Stimulated activated CD8-positive, alpha-beta memory T cell treated with anti-CD3 and anti-CD28 coated beads, Interleukin-4, amount 100 ng/mL, for 48 hours (primary cell): ENCODE measurements at places on chromosomes 3 and 15.
A peak's percentile ranks its signal among the peaks of the same experiment; 100 is the strongest.

GRCh38 chr3:124777762-124778470, 47.7 kb downstream of the UMPS start:
- no peak for DNase-seq

DNA sequence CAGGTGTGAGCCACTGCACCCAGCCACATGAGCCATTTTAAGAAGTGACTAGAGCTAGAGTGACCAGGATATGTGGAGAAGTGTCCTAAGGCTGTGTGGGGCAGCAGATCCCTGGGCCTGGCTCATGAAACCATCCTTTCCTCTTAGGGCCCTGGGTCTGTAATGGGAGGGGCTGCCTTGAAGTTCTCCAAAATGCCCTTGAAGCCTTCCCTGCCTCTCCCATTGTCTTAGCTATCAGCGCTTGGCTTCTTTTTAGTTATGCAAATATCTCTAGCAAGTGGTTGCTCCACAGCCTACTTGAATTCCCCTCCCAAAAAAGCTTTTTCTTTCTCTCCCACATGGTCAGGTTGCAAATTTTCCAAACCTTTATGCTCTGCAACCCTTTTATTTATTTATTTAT, 112.4 kb upstream of the SPATA16 start:
- DNase-seq: no peak

DNA sequence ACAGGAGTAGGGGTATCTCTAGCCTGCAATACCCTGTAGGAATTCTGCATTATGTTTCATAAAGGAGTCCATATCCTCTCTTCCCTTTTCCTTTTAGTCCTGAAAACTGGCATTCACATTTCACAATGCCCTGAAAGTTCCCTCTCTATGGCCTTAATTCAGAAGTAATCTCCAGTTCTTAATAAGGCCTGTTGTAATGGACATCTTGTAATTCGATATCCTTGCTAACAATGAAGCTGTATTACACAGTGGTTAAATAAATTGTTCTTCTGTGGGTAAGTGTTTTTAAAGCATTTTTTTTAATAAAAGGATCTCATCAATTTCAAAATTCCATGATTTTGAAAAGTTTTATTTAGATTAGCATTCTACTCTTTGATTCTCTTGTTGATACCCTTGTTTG, 34.3 kb upstream of the NEO1 start:
- DNase-seq: no peak

- DNase-seq: no peak
Measured at GRCh38 chr3:179299316-179299715, 23.5 kb upstream of the ZNF639 start.

DNA sequence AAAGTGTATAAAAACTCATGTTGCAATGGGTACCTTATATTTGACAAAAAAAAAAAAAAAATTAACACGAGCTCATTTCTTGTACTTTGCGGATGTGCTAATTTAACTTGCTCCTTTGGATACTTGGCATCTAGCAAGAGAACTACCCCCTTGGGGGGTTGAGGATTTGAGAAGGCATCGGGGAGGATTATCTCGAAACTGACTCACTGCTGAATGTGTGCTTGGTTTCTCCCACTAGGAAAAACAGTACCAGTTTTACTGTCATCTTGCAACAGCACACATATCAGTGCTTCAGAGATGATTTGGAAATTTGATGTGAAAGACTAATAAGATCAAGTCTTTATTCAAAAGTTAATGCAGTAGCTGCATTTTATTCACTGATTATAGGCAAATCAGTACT, 891 bp downstream of the EXOG start:
- no peak for DNase-seq

GRCh38 chr15:52368402-52368801, 72.8 kb upstream of the MYO5C start:
- no peak for DNase-seq

DNA sequence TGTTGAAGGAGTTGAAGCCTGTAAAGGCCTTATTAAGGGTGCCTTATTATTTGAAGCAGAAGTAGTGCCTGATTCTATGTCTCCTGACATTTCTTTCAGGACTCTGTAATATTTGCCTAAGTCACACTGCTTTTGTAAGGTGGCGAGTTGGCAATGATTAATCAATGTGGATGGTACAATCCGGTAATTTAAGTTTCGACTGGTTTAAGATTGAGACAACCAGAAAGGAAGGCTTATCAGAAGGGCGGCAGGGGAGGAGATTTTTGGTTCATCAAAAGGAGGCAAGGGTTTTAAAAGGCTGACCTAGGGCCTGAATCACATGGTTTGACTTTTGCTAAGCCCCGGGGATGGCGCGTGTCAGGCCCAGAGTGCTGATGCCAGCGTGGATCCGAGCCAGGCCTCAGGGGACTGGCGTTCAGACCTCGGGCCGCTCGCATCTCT, 830 bp upstream of the RNF13 start:
- no peak for DNase-seq

GRCh38 chr15:98943051-98943508, 64.5 kb downstream of the PGPEP1L start:
- no peak for DNase-seq

DNA sequence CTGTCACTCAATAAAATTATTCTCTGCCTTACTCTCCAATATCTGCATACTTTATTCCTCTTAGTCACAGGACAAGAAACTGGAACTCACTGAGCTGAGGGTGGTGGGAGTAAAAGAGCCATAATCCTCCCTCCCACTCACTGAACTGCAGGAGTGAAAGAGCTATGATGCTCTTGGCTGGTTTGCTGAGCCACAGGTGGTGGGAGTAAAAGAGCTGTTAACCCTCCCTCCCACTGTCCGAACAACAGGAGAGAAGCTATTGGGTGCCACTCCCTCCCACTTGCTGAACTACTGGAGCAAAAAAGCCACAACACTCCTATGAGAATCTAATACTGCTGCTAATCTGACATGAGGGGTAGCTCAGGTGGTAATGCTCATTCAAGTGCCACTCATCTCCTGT, 391.0 kb downstream of the NSUN3 start:
- DNase-seq: no peak

DNA sequence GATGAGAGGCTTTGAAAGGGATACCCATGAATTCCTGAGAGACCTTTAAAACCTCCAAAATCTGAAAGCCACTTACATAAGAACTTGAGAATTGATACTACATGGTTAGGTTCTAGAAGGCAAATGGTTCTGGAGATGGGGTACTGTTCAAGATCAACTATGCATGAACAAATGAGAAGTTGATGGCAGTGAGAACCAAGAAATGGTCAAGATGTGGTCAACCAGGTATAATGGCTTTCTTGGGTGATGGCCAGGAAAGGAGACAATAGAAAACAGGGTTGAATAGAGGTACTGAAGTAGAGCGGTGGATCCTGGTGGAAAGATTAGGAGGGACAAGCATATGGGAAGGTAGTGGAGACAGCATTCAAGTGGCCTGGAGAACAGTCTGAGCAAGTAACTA, 200.4 kb downstream of the RBMS3 start:
- no peak for DNase-seq

- no peak for DNase-seq
Measured at GRCh38 chr15:80260551-80260950, 8.5 kb upstream of the CTXND1 start.

- DNase-seq: peak; percentile 66
Measured at GRCh38 chr3:38454884-38455638, 1.4 kb downstream of the ACVR2B start.

DNA sequence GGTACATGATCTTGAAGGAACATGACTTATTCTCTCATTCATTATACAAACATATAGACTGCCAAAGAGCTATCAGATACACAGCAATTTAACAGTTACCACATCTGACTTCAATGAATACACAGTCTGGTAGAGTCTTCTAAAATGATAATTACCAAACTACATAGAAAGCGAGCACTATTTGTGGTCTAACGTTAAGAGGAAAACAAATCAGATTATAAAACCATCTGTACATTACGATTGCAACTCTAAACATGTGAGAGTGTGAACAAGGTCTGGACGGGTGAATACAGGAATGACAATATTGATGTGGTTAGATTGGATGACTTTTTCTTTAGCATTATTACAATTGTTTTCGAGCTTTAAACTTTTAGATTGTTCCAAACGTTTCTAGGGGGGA, 16.3 kb downstream of the CX3CR1 start:
- DNase-seq: no peak

- no peak for DNase-seq
Measured at GRCh38 chr3:5011555-5012256, 32.5 kb downstream of the BHLHE40 start.

DNA sequence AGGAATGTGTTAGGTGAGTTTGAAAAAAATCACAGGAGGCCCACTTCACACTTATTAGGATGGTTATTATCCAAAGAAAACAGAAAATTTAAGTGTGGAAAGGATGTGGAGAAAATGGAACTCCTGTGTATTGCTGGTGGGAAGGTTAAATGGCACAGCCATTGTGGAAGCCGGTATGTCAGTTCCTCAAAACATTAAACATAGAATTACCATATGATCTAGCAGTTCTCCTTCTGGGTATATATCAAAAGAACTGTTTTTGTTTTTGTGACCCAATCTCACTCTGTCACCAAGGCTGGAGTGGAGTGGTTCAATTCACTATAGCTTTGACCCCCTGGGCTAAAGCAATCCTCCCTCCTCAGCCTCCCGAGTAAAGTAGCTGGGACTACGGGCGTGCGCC, 10.4 kb upstream of the ZFYVE19 start:
- DNase-seq: no peak

DNA sequence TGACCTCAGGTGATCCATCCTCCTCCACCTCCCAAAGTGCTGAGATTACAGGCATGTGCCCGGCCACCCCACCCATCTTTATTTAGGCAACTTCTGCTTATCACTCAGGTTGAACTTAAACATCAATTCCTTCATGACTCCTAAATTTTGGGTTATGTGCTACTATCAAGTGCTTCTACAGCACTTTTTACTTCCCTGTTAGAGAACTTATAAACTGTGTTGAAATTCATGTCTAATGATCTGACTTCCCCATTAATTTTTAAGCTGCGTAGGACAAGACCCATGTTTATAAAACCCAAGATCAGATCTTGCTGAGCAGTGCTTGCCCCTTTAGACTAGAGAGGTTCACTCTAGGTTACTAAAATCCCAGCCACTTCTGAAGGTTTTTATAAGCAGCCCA, 266.2 kb upstream of the TPRG1 start:
- DNase-seq: no peak

DNA sequence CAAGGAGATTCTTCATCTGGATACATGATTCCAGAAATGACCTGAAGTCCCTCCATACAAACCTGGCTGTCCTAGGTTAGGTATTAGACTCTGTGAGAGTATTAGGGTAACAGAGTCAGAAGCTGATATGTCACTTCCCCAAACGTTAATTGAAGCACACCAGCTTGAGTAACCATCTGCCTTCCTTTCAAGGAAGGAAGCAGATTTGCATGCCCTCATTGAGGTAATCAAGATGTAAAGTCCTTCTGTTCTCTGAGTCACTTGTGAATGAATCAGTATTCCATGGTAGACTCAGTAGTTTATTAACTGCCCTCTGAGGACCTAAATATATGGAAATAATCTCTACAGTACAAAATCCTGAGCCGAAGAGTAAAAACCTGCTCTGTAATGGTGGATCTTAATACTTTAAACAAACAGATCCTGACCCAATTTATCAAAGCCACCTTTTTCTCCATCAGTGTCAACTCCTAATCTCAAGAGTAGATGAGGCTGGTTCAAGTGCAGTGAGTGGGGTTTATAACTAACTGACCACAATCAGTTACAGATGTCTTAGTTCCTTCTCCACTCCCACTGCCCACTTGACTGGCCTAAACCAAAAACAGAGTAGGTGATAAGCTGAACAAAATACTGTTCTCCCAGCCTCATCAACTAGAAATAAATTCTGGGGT, 246.2 kb upstream of the CHRM5 start:
- no peak for DNase-seq

DNA sequence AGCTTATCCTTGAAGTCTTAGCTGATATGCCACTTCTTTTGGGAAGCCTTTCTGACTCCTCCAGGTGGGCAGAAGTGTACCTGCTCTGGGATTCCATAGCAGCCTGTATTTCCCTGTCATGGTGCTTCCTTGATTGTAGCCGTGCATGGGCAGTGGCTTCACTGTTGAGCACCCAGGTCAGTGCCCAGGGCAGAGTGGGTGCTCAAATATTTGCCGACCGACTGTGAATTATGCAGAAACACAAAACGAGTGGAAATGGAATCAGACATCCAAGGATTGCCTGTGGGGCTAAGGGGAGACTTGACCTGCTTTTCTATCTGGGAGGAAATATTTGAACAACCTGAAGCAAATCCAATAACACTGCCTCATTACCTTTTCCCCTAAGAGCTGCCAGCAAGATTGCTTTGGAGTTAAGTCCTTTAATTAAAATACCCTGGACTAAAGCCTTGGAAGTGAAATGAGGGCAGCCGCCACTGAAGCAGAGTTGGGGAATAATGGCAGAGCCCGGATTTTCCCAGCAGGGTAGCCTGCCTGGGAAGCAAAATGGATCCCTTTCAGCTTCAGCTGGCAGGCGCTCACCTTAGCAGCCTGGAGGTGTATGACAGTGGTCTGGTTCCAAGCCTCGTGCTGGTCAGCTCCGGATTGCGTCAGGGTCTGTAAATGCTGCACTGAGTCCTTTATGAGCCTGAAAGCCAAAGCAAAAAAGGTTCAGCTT, 14.9 kb downstream of the ACOX2 start:
- DNase-seq: no peak

- DNase-seq: no peak
Measured at GRCh38 chr3:55661571-55661970, 174.5 kb upstream of the WNT5A start.

DNA sequence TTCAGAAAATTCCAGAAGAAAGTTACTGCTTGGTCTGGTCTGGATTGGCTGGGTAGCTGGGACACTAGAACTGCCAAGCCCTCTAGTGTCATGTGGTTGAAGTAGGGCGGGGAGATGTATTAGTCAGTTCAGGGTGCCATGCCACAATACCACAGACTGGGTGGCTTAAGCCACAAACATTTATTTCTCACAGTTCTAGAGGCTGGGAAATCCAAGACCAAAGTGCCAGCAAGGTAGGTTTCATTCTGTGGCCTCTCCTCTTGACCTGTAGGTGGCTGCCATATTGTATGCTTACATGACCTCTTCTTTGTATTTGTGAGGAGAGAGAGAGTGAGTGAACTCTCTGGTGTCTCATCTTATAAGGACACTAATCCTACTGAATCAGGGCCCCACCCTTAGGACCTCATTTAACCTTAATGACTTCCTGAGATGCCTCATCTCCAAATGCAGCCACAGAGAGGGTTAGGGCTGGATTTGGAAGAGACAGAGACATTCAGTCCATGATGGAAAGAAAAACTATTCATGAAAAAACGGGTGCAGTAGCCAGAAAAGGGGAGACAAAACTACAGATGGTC, 18.1 kb upstream of the ZSCAN2 start:
- no peak for DNase-seq

DNA sequence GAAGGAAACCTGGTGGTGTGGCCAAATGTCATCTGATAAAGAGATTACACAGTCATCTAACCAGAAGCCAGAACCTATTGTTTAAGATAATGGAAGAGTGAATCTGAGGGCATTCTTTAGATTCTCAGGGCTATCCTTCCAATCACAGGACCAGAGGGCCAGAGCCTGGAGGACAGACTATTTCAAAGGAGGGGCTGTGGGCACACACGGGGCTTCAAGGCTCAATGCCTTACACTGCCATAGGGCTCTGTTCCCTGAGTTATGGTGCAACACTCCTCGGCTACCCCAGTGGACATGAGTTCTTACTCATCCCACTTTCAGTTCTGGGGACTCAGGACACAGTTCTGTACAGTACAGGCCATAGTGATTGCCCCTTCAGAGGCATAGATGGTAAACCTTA, 343.9 kb upstream of the ALCAM start:
- no peak for DNase-seq
